ENCODE measurements at places on chromosomes 3 and 15. TPM values are rescaled to one million over a fixed set of nuclear protein-coding genes. Genes with fewer than 3 reads are reported as not detected.

GRCh38 chr3:88009066-88009465, 49.7 kb downstream of the CGGBP1 start:
- no peaks in the 10 kb centered on the region for H3K27me3 ChIP-seq
- H3K36me3 ChIP-seq, result no peaks in the 10 kb centered on the region
- H3K4me1 ChIP-seq, result no peaks in the 10 kb centered on the region
- no peak for DNase-seq

Gene LXN
- 42.6 TPM for total RNA-seq

- H3K4me1 ChIP-seq, result peaks cover 6% of the 10 kb centered on the region
- no peak for DNase-seq
- no peak overlapping the region for H3K27ac ChIP-seq
Measured at GRCh38 chr3:49244581-49245205, 32.3 kb downstream of the C3orf62 start.

Gene CPNE9
- not detected for total RNA-seq

DNA sequence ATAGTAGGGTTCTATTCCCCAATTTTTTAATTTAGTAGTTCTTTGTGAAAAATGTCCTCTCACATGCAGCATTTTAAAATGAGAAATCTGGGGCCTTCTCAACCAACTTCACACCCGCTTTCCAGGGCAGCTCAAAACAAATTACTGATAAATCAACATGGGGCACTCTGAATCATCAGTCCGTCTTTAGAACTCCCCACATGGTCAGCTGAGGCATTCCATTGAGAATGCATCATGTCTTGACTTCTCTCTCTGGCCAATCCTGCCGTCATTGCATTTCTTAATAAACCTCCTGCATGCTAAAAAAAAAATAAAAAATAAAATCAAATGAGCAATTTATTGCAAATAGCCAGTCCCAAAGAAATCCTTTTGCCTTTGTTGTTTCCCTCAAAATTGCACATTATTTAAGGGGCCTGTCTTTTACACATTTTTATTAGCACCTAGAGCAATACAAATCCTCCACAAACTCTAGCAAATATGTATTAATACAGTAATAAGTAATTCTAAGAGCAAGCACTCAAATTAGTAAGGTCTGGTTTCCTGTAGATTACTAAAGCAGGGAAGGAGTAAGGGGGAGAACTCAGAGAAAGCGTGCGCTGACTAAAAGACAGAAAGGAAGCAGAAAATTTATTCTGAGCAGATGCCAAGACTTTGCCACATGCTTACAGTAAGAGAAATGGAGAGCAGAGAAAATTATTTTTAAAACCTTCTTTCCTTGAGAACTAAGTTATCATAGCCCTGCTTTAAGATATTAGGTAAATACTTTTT, 175.7 kb downstream of the TNIK start:
- no peaks in the 10 kb centered on the region for H3K27me3 ChIP-seq
- DNase-seq, result no peak
- H3K27ac ChIP-seq, result peak overlapping the region; percentile 68

DNA sequence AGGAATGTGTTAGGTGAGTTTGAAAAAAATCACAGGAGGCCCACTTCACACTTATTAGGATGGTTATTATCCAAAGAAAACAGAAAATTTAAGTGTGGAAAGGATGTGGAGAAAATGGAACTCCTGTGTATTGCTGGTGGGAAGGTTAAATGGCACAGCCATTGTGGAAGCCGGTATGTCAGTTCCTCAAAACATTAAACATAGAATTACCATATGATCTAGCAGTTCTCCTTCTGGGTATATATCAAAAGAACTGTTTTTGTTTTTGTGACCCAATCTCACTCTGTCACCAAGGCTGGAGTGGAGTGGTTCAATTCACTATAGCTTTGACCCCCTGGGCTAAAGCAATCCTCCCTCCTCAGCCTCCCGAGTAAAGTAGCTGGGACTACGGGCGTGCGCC, 10.4 kb upstream of the ZFYVE19 start:
- H3K4me3 ChIP-seq, result no peak overlapping the region
- no peaks in the 10 kb centered on the region for H3K27me3 ChIP-seq
- H3K36me3 ChIP-seq, result peaks cover 16% of the 10 kb centered on the region
- peak overlapping the region; percentile 57 for H3K27ac ChIP-seq
- no peak for DNase-seq

- no peaks in the 10 kb centered on the region for H3K27me3 ChIP-seq
- H3K27ac ChIP-seq, result no peak overlapping the region
- H3K4me3 ChIP-seq, result no peak overlapping the region
Measured at GRCh38 chr3:107619549-107619948, 96.8 kb downstream of the BBX start.

- no peaks in the 10 kb centered on the region for H3K27me3 ChIP-seq
- H3K27ac ChIP-seq, result no peak overlapping the region
- no peak overlapping the region for H3K4me3 ChIP-seq
- DNase-seq, result no peak
Measured at GRCh38 chr3:29004885-29005599, 275.8 kb upstream of the RBMS3 start.

- H3K27me3 ChIP-seq, result no peaks in the 10 kb centered on the region
- no peak overlapping the region for H3K4me3 ChIP-seq
- H3K27ac ChIP-seq, result no peak overlapping the region
- H3K36me3 ChIP-seq, result no peaks in the 10 kb centered on the region
- H3K4me1 ChIP-seq, result peaks cover 9% of the 10 kb centered on the region
Measured at GRCh38 chr3:85935171-85935570, 976.4 kb downstream of the CADM2 start.

Gene ZIC1
- total RNA-seq, result not detected

DNA sequence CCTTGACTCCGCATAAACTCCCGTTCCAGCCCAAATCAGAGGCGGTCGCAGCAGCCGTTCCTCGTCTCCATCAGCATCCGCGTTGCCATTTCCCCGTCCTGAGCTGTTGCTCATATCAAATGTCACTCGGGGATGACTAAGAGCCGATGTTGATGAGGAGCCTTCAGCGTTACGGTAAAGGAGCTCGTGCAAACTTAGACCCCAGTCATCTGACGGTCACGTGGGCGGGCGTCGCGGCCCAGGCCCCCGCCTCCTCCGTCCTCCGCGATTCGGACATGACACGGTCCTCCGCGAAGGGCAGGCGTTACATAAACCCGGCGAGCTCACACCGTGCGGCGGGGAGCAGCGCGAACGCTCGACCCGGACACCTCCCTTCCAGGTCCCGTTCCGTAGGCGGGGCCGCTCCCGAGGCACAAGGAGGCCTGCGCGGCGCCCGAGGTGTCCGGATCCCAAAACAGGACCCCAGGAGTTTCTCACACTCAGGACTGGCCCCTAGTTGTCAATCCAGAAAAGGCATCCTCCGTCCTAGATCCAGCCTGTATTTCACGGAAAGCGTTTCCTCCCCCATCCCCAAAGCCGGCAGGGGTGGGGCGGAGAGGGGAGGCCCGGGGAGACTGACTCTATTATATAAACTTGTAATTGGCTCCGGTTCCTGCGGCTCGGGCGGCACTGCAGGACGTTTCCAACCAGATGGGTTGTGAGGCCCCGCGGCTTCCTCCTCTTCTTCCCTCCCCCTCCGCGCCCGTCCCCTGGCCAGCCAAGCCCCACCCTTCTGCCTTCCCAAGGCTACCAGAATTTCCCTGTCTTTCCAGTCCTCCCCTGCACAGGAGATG, 100.0 kb upstream of the IGF1R start:
- H3K27ac ChIP-seq, result peak overlapping the region; percentile 67
- H3K27me3 ChIP-seq, result peaks cover 47% of the 10 kb centered on the region
- peaks cover 15% of the 10 kb centered on the region for H3K4me1 ChIP-seq
- peak overlapping the region; percentile 73 for H3K4me3 ChIP-seq

DNA sequence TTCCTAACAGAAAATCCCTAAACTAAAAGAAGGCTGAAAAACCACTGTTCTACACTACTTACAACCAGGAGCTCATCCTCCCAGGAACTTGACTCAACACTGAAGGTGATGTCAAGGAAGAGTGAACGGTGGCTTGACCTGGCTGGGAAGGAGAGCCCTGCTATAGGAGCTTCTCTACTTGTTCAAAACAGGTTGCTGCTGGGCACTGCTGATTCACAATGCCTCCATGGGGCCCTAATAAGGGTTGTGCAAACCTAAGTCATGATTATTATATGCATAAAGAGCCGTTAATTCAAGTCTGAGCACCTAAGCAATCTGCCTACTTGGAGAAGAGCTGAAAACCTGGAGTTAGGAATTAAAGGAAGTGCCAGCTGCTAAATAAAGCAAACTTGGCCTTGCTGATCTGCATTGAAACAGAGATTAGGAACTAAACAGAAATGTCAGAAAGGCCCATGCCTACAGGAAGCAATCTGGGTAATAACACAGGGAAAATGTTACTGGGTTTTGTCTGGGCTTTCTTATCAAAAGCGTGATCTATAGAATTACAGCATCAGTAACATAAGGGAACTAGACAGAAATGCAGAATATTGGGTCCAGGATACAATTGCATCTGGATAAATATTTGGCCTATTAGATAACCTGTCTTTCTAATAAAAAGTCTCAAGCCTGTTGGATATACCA, 243.2 kb downstream of the NEK10 start:
- no peaks in the 10 kb centered on the region for H3K27me3 ChIP-seq
- H3K4me1 ChIP-seq, result peaks cover 7% of the 10 kb centered on the region
- no peak for DNase-seq
- H3K36me3 ChIP-seq, result no peaks in the 10 kb centered on the region
- no peak overlapping the region for H3K27ac ChIP-seq

Gene TMEM158
- total RNA-seq, result 5.1 TPM

Gene DHX36
- 110 TPM for total RNA-seq

DNA sequence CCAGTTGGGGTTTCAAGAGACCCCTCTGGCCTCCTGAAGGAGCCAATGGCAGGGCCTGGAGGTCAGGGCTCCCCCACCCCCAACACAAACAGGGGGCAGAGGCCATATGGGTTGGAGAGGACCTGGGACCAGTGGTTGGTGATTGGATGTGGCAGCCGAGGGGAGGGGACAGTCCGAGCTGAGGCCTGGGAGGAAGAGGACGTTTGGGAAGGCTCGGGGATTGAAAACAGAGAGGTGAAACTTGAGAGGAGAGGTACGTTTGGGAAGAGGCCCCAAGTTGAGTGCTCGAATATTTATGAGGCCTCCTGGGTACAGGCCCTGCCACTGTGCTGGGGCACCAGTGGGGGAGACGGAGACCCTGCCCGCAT, 53.7 kb downstream of the DNAJB8 start:
- DNase-seq, result no peak
- no peaks in the 10 kb centered on the region for H3K27me3 ChIP-seq
- H3K4me3 ChIP-seq, result no peak overlapping the region
- peaks cover 43% of the 10 kb centered on the region for H3K4me1 ChIP-seq

DNA sequence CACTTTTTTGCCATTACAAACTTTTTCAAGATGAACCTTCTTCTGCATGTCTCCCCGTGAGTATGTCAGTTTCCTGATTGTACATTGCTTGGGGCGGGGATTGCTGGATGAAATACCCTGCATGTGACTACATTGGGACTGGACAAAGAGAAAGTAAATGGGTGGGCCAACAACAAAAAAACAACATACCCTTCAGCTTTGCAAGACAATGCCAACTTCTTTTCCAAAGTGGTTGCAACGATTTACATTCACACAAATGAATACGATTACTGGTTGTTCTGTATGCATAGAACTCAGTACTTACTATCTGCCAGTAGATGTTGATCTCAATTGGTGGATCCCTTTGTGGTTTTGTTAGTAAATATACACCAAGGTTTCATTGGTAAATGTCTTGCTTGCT, 908.4 kb downstream of the AGBL1 start:
- H3K4me1 ChIP-seq, result no peaks in the 10 kb centered on the region
- H3K36me3 ChIP-seq, result no peaks in the 10 kb centered on the region
- H3K4me3 ChIP-seq, result no peak overlapping the region
- peaks cover 2% of the 10 kb centered on the region for H3K27me3 ChIP-seq
- no peak for DNase-seq

DNA sequence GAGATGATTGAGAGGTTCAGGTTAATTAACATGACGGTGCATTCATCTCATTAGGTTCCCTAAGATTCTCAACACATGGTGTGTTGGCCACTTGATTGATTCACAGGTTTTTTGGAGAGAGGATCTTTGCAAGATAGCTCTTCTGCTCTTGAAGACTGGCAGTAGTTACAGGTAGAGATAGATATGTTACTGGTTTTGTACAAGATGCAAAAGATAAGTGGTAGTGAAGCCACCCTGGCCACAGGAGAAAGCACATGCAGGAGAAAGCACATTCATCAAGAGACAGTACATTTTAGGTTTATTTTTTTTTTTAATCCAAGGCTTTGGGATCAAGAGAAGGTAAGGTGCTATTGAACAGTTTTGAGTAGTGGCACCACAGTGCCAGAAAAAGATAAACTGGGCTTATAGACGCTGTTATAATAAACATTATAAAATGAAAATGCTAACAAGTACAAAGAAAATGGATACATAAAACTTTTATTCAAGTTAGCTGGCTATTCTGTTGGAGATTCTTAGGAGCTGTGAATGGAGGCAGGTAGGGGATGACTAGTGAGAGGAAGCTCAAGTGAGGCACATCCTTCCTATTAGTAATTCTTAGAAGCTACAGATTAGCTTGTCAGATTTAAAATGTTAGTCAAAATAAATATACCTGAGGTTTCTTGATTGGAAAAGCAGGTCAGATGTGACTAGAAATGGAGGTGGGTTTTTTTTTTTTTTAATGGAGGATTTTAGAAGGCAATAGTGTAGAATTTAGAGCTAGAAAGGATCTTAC, 10.8 kb downstream of the SELENOT start:
- H3K27ac ChIP-seq, result no peak overlapping the region
- no peak overlapping the region for H3K4me3 ChIP-seq
- peaks cover 14% of the 10 kb centered on the region for H3K4me1 ChIP-seq
- DNase-seq, result no peak
- H3K36me3 ChIP-seq, result peaks cover 29% of the 10 kb centered on the region
- no peaks in the 10 kb centered on the region for H3K27me3 ChIP-seq

DNA sequence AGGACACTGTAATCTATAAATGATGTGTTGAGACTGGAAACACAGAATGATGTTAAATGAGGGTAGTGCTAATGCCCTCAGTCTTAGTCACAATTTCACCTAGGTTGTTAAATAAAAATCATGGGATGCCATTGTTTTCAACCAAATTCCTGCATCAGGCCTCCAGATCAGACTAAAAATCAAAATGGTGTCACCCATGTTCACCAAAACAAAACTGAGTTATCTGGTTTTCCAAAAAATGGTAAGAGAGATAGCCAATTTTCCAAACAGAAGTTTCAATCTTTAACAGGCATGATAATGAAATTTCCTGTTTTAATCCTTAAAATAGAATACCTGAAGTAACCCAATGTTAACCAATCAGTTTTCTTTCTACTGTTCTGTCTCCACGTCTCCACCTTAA, 2.2 kb upstream of the PIAS1 start:
- DNase-seq, result no peak
- no peaks in the 10 kb centered on the region for H3K27me3 ChIP-seq
- H3K4me1 ChIP-seq, result peaks cover 16% of the 10 kb centered on the region
- H3K4me3 ChIP-seq, result no peak overlapping the region
- no peaks in the 10 kb centered on the region for H3K36me3 ChIP-seq
- no peak overlapping the region for H3K27ac ChIP-seq

Gene PCSK6
- total RNA-seq, result 3.7 TPM
